ENCODE measurements at places on chromosomes 4 and X. TPM values are rescaled to one million over a fixed set of nuclear protein-coding genes. Genes with fewer than 3 reads are reported as not detected.

DNA sequence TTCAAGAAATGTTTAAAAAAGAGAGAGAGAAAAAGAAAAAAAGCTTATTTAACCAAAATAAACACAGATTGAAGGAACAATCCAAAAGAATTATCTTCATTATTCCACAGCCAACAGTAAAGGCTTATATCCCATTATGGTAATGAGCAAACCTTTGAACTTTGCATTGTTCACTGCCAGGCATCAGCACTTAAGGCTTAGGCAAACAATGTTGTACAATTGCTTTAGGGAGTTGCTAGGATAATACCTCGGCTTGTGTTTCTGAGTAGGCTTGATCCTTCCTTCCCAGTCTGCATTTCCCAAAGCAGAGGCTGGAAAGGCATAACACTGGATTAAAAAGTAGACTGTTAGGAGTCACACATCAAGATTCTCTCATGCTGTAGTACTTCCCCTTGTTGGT lies 352.7 kb upstream of the IGFBP7 start:
- DNase-seq, result no peak

The ZDHHC15 gene
- 4.3 TPM for total RNA-seq

The SRPX2 gene
- 5.7 TPM for total RNA-seq

The TRIM2 gene
- total RNA-seq, result 28.4 TPM

GRCh38 chr4:135316266-135316779 lies 1114.7 kb upstream of the PABPC4L start:
- no peak for DNase-seq

DNA sequence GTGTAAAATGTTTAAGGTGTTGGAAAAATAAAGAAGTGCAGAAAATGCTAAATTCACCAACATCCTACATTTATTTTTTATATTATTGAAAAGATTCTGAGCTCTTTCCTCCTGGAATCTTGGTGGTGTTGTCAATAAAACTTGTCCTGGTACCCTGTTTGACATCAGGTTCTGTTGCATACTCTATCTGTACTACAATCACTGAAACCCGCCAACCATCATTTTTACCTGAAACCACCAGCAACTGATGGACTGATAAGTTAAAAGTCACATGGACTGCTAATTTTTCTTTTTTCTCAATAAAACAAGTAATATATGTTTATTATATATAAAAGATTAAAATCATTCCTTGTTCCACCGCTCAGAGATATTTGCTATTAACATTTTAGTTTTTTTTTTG lies 23.4 kb downstream of the STAP1 start:
- no peak for DNase-seq

GRCh38 chr4:35464964-35465528 lies 779.3 kb downstream of the ARAP2 start:
- DNase-seq, result no peak

GRCh38 chrX:129813662-129814368 lies 29.9 kb downstream of the ZDHHC9 start:
- DNase-seq, result no peak

GRCh38 chr4:75229806-75230570 lies 284.2 kb downstream of the RCHY1 start:
- DNase-seq, result no peak

- DNase-seq, result no peak
These were observed 162.0 kb upstream of the EOLA2 start for GRCh38 chrX:150100261-150100660.

The PDGFRA gene
- 75.3 TPM for total RNA-seq

GRCh38 chr4:182582245-182582644 lies 334.9 kb downstream of the DCTD start:
- no peak for DNase-seq

GRCh38 chrX:111756486-111756885 lies 75.5 kb downstream of the ALG13 start:
- DNase-seq, result no peak

- peak; percentile 72 for DNase-seq
These were observed 43.7 kb upstream of the TMSB15B start for GRCh38 chrX:103918571-103919269.

- DNase-seq, result no peak
These were observed 196.0 kb downstream of the NWD2 start for GRCh38 chr4:37440501-37440900.

GRCh38 chr4:104591510-104591911 lies 96.8 kb upstream of the CXXC4 start:
- peak; percentile 59 for DNase-seq

DNA sequence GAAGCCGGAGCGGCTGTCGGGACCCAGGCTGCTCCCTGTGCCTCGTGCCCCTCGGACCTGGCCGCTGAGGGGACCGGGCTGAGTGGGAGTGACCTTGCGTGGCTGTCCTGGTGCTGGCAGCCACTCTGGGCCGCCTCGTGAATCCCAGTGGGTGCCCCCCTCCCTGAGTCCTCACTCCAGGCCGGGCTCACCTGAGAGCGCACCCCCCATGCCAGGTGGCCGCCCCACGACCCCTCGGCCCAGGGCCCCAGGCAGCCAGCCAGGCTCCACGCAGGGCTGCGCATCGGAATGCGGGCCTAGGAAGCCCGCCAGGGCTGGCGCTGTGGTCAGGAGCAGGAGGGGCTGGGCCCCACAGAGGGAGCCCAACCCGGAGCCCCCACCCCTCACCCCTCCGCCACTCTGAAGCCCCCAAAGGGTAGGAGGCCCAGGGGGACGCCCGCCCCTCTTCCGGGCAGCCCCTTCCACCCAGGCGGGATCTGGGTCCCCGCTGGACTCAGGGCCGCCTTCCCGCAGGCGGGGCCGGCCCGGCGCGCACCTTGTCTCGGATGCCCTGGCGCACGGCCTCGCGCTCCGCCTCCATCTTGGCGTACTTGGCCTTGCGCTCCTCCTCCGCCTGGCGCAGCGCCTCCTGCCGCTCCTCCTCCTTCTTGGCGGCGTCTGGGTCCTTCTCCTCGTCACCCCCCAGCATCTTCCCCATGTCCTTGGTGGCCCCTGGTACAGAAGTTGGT lies 33.9 kb downstream of the CPLX1 start:
- DNase-seq, result peak; percentile 78

- no peak for DNase-seq
These were observed 30.7 kb upstream of the SMARCA5 start for GRCh38 chr4:143482840-143483239.

The SCLT1 gene
- total RNA-seq, result 14.8 TPM

The TMEM255A gene
- 0.48 TPM for total RNA-seq

The TMEM144 gene
- total RNA-seq, result 15.8 TPM

DNA sequence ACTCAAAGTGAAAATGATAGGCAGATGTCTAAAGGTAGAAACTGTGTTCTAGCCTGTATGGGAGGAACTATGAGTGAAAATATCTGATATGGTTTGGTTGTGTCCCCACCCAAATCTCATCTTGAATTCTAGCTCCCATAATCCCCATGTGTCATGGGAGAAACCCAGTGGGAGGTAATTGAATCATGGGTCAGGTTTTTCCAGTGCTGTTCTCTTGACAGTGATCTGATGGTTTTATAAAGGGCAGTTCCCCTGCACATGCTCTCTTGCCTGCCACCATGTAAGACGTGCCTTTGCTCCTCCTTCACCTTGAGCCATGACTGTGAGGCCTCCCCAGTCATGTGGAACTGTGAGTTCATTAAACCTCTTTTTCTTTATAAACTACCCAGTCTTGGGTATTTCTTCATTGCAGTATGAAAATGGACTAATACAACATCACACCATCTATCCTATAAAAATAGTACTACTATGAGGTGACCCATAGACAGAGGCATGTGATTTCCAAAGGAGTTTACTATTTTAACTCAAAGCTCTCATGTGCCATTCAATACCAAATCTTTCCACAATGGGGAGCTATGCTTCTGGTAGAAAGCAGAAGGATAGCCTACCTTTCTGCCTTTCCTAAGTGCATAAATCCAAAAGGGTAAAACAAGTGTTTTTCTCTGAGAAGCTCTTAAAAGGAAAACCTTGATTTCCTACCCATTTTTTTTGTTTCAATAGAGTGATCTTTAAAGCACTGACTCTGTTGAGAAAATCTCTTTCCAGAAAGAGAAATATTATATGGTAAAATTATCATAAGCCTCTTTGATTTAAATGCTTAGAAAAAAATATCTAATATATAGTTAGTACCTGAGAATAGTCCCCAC lies 38.8 kb downstream of the SEC31A start:
- DNase-seq, result no peak

GRCh38 chr4:77007358-77008230 lies 58.0 kb downstream of the SEPTIN11 start:
- no peak for DNase-seq

The ZNF630 gene
- total RNA-seq, result 2.7 TPM

DNA sequence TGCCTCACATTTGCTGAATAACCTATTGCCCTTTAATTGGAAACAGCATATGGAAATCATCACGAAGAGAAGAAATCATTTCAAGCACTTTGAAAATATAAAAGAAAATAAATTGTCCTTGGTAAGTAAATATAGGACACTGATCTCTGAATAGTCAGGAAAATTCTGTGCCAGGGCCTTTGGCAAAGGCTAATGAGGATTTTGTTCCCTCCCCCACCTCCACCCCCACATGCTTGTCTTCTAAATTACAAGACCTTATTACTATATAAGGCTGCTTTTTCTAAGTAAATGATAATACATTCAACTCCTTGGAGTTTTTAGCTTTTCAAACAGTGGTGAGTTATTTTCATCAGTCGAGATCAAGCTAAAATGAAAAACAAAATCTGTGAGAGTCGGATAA lies 15.8 kb downstream of the SYNPO2 start:
- DNase-seq, result no peak

DNA sequence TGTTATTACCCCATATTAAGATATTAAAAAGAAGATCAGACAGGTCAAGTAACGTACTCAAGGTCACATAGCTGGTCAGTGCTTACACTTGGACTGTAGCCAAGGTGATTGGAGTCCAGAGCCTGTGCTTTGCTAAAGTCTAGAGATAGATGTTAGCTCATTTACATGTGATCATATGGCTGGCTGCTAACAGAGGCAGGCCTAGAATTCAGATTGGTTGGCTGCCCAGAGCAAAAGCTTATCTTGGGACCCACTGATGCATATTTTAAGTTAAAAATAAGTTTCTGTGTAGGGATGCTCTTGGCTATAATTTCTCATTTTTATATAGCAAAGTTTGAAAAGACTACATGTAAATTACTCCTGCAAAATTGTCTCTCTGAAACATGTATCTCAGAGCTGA lies 18.1 kb upstream of the EXOC1L start:
- DNase-seq, result no peak

- DNase-seq, result no peak
These were observed 86.9 kb downstream of the MBNL3 start for GRCh38 chrX:132401935-132402334.

The MCTS1 gene
- 29.5 TPM for total RNA-seq

DNA sequence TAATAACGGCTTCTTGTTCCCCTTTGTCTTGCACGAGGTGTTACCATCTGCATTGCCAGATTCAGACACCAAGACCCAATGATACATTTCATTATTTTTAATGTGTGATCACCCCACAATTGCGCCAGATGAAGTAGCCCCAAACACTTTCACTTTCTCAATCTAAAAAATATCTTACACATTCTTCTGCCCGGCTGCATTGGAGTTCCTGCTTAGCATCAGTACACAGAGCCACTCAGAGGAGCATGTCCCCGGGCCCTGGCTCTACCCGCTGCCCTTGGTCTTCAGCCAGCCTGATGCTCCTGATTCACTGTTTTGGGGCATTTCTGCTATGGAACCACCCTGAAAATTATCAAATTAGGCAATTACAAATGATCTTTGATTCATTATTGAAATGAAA lies 66.0 kb upstream of the TENM3 start:
- no peak for DNase-seq

DNA sequence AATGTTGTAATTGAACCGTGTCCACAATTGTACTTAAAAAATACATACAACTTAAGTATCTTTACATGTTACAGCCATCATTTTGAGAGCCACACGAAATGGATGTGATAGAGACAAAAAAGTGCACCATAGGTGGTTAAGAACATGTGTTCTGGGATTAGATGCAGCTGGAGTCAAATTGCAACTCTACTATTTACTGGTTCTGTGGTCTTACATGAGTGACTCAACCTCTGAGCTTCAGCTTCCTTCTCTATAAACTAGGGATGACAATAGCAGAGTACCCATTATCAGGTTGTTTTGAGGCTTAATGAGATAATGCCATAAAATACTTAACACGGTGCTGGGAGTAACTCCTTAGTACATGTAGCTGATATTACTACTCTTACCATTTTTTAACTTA lies 130.4 kb downstream of the IDS start:
- DNase-seq, result no peak

GRCh38 chr4:114343015-114343414 lies 255.6 kb upstream of the UGT8 start:
- no peak for DNase-seq

- no peak for DNase-seq
These were observed 208.5 kb downstream of the CAMK2D start for GRCh38 chr4:113553082-113553481.

The SOWAHD gene
- total RNA-seq, result not detected

The MAGEH1 gene
- 21.3 TPM for total RNA-seq

- no peak for DNase-seq
These were observed 305.4 kb downstream of the PCDH18 start for GRCh38 chr4:137226900-137227299.

Data from right cardiac atrium (tissue), 5 donors.